Stimulated activated CD4-positive, alpha-beta T cell treated with anti-CD3 and anti-CD28 coated beads, Interleukin-1b, Interleukin-23, amount 100 ng/mL, for 1 hour (primary cell): ENCODE measurements at places on chromosomes 1 and 21.

DNA sequence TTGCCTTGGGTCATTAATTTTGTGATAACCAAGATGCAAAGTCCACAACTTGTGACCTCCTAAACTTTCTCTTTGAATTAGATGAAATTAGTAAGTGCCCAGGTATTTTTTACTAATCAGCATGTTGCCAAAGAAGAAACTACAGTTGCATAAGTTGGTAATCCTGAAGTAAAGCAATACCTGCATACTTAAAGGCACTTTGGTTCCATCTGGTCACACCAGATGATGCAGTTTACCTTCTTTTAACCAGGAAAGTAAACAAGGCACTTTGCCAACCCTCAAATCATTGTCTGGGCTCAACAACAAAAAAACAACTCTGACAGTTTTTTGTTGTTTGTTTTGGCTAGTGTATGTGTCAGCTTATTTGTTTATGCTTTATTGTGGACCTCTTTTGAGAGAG, 55.5 kb upstream of the DYNLT5 start:
- DNase-seq: no peak

DNA sequence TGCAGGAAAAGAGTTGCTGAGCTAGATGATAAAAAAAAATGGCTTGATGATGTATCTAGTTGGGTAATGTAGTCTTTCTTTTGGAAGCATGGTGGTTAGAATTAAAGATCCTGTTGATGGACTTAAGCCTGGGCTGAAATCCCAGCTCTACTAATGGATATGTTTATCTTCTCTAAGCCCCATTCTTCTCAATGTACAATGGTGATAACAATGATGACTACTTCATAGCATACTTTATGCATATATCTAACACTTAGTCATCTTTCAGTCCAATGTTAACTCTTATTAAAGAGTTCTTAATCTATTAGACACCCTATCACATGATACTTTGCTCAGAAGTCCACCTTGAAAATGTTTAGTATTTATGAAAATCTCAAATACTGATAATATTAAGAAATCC, 189.5 kb downstream of the PLA2G4A start:
- DNase-seq: no peak

DNA sequence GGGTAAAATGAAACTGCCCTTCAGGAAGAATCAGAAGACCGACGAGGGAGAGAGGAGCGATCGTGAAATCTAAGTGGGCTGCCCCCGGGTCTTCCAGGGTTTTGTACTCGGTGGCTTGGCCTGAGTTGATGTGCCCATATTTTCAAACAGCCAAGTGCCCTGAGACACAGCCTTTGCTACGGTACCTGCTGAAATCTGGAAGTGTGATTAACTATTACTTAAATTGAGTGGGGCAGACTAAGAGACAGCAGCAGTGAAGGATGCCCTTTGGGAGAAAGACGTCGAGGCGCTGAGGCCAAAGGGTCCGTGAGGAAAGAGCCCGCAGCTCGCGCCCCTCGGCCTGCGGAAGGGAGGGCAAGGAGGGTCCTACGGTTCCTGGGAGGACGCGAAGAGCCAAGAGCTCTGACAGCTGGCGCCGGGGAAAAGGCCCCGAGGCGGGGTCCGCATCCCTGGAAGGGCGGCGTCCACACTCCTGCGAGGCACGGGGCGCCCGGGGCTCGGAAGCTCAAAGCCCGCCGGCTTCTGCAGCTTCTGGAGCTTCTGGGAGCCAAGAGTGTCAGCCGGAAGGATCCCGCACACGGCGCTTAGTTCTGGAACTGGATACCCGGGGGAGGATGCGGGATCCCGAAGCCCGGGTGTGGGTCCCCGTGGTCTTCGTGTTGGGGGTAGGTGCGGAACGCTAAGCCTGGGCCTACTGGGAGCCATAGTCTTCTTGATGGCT, 15.4 kb upstream of the RNU1-4 start:
- DNase-seq: no peak

GRCh38 chr1:32773018-32773763, 44.0 kb downstream of the YARS1 start:
- peak; percentile 42 for DNase-seq

GRCh38 chr1:32128964-32129363, 21.1 kb downstream of the KPNA6 start:
- no peak for DNase-seq

- DNase-seq: no peak
Measured at GRCh38 chr1:204079608-204079999, 6.7 kb downstream of the SOX13 start.

DNA sequence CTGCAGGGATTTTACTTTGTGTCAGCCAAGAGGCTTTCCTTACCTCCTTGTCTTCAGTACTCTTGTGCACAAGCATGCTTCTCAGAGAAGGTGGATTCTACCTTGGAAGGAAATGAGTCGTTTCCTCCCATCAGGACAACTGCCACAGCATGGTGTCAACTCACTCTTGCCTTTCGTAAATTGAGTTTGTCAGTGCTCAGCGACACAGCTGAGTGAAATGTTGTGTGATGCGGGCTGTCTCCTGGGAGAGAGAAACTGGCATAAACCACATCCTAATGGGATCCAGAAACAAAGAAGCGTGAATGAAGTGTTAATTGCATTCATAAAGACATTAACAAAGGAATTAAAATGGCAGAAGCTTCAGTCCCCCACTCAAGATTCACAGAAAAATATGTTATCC, 51.5 kb upstream of the SLC22A15 start:
- no peak for DNase-seq

DNA sequence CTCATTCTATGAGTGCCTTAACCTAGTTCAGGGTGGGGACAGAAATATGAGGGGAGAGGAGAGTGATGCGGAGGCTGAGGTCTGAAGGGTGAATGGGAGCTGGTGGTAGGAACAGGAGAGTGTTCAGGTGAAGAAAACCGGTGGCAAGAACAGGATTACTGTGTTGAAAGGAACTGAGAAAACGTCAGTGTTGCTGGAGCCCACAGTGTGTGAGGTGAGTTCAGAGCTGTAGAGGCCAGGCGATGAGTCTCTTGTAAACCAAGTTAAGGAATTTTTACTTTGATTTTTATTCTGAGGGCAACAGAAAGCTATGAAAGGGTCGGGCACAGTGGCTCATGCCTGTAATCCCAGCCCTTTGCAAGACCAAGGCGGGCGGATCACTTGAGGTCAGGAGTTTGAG, 45.3 kb upstream of the PUM1 start:
- no peak for DNase-seq

GRCh38 chr1:166233750-166234366, 67.1 kb upstream of the FAM78B start:
- DNase-seq: no peak

- DNase-seq: no peak
Measured at GRCh38 chr1:201282931-201283829, at the start of gene PKP1. Gene PKP1 (plus strand): TSS chr1:201283506. CDS start chr1:201283703, 197 bp downstream.

- DNase-seq: no peak
Measured at GRCh38 chr1:44249543-44249942, 36.3 kb downstream of the DMAP1 start.

GRCh38 chr1:225908773-225909172, 15.3 kb downstream of the PYCR2 start:
- no peak for DNase-seq

DNA sequence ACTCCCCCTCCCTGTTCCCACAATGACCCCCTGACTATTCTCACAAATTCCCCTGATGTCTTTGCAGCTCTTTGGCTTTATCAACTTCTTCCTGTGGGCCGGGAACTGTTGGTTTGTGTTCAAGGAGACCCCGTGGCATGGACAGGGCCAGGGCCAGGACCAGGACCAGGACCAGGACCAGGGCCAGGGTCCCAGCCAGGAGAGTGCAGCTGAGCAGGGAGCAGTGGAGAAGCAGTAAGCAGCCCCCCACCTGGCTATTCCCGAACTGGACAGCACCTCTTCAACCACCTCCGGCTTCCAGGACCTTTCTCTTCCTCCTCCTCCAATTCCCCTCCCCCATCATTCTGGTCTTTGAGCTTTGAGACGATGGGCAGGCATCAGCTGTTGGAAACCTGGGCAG, 4.4 kb upstream of the ATXN7L2 start:
- DNase-seq: no peak

DNA sequence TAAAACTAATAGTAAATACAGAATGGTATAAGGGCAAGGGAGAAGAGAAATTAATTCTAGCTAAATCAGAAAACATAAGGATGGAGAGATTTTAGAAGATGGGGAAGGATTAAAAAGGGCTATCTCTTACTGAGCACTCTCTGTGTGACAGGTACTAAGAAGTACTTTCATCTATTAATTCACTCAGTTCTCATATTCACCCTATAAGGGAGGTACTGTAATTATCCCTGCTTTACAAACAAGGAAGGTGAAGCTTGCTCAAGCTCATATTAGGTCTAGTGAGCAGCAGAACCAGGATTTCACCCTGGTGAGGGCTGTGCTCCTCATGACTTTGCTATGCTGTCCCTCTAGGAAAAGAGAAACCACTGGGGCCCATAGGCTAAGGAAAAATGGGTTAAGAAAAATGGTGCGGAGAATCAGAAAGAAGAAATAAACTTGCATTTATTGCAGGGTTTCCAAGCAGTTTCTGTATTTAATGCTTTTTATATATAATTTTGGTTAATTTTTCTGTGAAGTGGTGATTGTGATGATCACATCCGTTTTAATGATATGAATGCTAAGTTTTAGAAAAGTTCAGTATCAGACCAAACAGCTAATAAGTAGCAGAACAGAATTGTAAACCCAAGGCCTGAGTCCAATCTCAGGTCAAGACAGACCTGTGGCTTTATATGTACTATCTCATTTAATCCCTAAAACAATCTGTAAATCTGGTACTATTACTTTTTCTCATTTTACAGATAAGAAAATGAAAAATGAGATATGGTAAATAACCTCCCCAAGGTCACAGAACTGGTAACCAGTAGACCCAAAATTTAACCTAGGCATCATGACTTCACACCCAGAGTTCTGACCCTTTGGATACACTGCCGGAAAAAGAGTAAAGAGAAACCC, 1.7 kb downstream of the PCNX2 start:
- no peak for DNase-seq

GRCh38 chr1:81149649-81150325, 650.9 kb upstream of the ADGRL2 start:
- no peak for DNase-seq

DNA sequence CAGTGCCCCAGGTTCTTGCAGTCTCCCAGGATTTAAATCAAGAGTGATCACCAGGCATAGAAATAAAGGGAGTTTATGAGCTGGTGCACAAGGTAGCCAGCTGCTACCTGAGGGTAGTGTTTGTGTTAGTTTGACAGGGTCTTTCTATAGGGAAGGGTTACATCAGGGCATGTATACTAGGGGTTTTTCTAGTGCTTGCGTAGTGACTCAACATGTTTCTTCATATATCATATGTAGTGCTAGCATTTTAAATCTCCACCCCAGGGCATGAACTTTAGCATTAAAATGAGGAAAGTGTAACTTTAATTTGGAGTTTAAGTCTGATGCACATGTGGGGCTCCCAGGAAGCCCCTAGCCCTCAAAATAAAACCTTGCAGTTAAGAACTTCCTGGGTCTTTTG, 86.5 kb upstream of the TNR start:
- DNase-seq: no peak

GRCh38 chr21:34684174-34684876, 15.5 kb downstream of the CLIC6 start:
- no peak for DNase-seq

- no peak for DNase-seq
Measured at GRCh38 chr1:245395680-245396079, 240.9 kb downstream of the KIF26B start.

DNA sequence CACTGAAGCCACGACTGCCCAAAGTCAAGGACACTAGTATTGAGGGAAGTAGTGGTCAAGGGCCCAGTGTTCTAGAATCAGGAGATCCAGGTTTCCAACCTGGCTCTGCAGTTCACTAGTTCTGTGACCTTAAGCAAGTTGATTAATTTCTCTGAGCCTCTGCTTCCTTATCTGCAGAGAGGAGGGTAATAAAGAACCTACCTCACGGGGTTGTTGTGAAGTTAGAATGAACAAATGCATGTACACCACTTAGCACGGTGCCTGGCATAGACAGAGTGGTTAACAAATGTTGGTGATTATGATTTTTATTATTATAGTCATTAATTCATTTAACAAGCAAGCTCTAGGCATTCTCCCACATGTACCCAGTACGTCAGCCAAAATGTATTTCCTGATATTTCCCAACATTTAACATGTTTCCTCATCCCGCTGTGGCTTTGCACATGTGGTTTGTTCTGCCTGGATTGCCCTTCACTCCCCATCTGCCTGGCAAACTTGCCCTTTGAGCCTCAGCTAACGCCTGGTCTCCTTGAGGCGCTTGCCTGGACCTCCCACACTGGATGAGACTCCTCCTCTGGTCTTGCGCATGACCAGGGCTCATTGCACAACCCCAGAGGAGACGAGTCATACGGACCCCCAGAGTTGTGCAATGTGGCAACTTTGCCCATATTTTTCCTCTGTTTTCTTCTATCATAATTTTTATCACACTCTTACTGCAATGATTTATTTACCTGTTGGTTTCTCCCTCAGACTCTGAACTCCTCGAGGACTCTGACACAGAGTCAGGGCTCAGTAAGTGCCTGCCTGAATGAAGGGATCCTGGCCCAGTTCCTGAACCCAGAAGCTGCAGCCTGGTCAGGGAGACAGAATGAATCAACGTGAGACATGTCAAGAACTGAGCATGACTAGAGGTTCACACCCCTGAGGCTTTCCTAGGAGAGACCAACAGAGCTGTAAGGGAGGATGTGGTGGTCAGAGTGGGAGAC, 20.7 kb upstream of the MFSD2A start:
- DNase-seq: no peak

DNA sequence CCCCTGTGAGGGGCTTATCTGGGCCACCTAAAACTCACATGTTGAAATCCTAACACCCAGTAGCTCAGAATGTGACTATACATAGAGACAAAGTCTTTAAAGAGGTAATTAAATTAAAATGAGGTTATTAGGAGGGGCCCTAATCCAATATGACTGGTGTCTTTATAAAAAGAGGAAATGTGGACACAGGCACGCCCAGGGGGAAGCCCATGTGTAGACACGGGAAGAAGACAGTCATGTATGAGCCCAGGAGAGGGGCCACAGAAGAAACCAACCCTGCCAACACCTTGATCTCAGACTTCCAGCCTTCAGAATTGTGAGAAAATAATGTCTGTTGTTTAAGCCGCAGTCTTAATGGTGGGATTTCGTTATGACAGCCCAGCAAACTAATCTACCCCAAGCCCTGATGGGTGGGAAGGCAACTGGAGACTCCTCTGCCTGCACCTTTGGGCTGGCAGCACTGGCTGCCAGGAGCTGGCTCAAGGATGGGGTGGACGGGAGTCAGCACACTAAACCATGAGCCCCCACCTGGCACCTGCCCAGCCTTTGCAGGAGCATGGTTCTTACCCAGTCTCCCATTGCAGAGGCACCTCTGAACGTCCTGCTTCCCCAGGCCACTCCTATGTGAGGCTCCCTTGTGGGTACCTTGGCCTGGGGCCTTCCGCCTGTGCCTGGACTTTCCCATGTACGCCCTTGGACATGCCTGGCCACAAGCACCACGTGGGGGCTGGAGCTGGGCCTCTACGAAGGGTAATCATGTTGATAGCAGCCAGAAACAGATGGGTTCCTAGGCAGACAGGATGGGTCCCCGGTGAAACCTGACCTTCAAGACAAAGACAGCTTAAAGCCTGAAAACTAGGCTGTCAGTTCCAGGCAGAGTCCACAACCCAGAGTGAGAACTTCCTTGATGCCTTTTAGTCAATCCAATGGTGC, 57.1 kb upstream of the DMRTB1 start:
- DNase-seq: no peak

GRCh38 chr1:162672622-162673260, 40.5 kb downstream of the DDR2 start:
- DNase-seq: no peak
